ENCODE measurements at places on chromosomes 1 and 21.

DNA sequence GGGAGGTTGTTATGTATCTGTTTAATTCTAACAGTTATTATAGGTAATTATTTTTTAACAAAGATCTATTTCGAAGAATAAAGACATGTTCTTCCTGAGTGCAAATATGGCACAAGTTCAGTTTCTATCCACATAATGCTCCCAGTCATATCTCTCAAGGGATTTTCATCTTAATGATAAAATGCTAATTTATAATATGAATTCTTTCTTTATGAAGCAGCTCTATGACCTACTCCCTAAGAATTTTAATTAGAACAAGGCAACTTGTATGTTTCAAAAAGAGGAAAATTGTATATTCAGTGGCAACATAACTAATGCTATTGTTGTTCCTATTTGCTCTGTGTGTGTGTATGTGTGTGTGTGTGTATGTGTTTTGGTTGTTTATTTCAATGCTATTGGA lies 1222.1 kb upstream of the NCAM2 start:
- DNase-seq, result no peak

GRCh38 chr1:213274140-213274539 lies 223.1 kb downstream of the RPS6KC1 start:
- DNase-seq, result no peak

GRCh38 chr1:24111262-24111995 lies 506 bp downstream of the MYOM3 start:
- DNase-seq, result no peak

DNA sequence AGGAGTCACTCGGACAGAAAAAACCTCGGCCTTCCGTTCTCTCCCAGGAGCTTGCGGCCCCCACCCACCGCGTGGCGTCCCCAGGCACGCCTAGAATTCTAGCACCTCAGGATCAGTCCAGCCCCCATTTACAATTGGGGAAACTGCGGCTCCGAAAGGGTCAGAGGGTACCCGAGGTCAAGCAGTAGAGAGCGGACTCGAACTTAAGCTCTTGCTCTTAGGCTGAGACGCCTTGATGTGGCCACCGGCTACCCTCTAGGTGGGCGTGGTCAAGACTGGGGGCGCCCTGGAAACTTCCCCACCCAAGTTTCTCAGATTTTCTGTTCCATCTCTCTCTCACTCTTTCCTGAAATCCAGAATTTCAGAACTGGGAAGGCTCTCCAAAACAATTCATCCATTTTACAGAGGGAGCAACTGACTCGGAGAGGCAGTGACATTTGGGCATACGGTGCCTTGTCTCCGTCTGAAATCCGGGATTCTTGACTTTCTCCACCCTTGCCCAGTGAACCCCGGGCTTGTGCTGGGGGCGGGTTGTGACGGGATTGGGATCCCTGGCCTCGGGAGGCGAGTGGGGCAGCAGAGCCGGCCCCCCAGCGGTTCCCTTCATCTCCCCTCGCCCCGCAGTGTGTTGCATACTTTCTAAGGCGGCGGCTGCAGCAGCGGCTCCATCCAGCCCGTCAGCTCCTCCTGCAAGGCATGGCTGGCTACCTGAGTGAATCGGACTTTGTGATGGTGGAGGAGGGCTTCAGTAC lies 777 bp downstream of the AZIN2 start:
- no peak for DNase-seq

- no peak for DNase-seq
Measured at GRCh38 chr1:64895500-64895899, 70.8 kb downstream of the JAK1 start.

DNA sequence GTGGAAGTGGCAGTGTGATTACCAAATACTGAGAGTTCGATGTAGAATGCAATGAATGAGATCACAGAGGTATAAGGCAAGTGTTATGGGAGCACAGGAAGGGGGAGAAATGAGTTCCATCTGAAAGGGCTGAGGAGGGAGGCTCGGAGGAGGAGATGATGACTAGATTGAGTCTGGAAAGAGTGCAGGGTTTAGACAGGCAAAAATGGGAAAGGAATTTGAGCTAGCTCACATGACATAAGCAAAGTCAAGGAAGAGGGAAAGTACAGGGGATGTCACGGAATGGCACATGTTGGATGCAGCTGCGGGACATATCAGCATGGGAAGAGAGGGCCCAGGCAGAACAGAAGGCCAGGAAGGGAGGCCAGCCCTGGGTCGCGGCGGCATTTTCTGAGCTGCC lies 132.7 kb downstream of the RUNX1 start:
- no peak for DNase-seq

GRCh38 chr1:43908858-43909257 lies 24.7 kb upstream of the ARTN start:
- no peak for DNase-seq

DNA sequence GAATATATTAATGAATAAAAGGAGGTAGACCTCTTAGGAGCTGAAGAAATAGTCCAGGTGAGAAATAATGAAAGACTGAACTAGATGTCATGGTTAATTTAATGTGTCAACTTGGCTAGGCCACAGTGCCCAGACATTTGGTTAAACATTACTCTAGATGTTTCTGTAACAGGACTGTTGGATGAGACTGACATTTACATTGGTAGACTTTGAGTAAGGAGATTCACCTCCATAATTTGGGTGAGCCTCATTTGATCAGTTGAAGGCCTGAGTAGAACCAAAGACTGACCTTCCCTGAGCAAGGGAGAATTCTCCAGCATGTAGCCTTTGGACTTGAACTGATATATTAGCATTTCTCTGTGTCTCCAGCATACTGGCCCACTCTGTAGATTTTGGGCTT lies 49.2 kb upstream of the TACSTD2 start:
- no peak for DNase-seq

DNA sequence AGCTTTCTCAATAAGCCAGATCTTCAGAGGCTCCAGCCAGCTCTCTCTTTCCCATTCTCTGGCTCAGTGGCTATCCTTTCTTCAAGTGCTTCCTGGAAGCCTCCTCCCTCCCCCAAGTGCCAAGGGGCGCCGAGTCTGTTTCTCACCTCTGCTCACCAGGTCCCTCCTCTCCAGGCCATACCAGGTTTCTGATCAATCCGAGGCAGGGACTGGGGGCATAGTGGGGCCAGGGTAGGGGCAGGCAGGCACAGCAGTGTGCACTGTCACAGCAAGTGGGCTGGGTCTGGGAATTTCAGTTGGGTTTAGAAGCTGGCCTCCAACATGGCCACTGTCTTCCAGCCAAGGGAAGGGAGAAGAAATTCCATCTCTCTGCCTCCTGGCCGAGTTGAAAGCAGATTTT lies 56.5 kb downstream of the NAV1 start:
- no peak for DNase-seq

DNA sequence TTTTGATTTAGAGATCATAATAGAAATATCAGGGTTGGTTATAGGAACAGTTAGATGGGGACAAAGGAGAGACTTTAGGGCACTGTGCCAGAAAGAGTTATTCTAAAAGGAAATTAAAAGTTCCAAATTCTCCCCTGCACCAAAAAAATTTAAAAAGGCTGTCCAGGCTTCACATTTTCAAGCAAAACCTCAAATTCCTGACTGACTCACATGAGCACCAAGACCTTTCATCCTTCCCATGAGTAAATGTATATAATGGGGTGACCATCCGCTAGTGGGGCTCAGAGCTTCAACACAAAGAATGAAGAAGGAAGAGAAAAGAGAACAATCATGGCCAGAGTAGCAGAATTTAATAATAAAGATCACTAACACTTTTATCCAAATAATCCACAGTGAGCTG lies 131.6 kb upstream of the MROH9 start:
- no peak for DNase-seq

DNA sequence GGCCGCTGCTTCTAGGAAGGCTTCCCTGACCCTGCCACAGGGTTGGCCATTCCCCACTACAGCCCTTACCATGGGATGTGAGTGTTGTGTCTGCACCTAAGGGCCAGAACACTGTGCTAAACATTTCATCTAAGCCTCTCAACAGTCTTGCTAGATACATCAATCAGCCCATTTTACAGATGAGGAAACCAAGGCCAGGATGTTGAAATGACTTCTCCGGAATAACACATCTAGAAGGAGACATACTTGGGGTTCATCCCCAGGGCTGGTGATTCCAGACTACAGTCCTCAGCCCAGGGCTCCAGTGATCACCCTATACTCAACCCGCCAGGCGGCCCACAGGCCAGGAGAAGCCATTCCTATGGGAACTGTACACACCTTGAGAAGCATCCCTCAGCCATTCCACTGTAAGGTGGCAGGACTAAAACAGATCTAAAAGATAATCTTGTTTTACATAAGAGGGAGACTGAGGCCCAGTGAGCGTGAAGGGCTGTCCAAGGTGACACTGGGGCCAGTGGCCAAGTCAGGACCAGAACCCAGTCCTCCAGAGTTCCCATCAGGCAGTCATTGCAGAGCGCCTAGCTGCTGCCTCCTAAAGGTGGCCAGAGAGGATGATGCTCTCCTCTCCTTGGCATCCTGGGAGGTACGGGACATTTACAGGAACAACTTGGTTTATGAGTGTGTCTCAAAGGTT lies 119.5 kb downstream of the GLIS1 start:
- no peak for DNase-seq

GRCh38 chr1:110604586-110605148 lies 1.5 kb downstream of the KCNA2 start:
- no peak for DNase-seq

DNA sequence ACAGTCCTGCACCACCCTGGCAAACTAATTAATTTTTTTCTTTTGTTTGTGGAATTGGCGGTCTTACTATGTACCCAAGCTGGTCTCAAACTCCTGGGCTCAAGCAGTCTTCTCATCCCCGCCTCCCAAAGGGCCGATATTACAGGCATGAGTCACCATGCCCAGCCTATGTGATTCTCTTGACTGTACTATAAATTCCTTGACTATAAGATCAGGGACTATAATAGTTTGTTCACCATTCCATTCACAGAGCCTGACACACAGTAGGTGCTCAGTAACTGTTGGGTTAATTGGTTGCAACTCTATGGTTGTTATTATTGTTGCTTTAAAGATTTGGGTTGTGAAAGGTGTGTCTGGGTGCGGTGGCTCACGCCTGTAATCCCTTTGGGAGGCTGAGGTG lies 17.2 kb downstream of the DAP3 start:
- DNase-seq, result no peak

Measured in stimulated activated CD8-positive, alpha-beta memory T cell treated with anti-CD3 and anti-CD28 coated beads, Interleukin-7, amount 100 ng/mL, for 1 hour (primary cell).